Fibroblast of upper back skin (primary cell): ENCODE measurements at places on chromosomes 5 and 9.

- peak; percentile 9 for DNase-seq
Observed at GRCh38 chr5:83434946-83435345, 36.6 kb upstream of the VCAN start.

GRCh38 chr5:125181159-125181558 is 434.7 kb upstream of the ZNF608 start:
- DNase-seq: no peak

- DNase-seq: no peak
Observed at GRCh38 chr5:107118184-107119019, 552.3 kb downstream of the EFNA5 start.

DNA sequence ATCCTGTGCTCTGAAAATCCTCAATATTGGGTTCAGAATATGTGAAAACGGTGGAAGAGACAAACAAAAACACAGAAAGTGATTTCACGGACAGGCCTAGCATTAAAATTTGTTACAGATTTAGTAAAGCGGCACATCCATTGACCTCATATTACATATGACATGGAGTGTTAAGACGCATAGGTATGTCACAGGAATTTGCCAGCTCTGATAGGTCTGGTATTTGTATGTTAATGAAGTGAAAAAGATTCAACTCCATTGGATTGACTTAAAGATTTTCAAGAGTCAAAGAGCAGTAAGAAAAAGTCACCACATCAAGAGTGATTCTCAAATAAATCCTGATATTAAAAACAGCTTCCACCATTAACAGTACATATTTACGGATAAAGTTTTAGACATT is 396.5 kb upstream of the SEMA6A start:
- DNase-seq: no peak

DNA sequence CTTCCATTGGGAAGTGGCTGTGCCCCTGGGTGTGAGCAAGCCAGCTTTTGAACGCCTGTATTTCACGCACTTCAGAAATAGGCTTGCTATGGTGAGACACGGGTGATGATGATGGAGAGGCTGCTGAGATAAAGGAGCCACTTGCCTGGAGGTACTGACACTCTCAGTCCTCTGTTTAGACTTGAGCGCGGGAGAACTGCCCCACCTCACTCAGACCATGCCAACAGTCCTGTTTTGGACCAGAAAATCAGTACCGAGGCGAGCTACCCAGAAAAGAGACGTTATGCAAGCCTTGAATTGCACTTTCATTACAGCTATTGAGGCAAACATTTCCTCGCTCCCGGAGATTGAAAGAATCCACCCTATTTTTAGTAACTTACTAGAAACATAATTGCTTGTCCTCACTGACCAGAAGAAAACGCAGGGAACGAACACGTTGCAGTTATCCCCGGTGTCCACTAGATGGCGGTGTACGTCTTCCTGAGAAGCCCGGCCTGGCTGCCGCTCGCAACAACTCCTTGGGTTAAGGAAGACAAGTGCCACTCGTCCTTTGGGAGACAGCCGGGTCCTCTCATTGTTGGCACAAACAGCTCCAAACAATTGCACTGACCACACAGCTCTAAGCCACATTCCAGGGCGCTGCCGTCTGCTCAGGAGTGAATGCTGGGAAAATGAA is 142.4 kb downstream of the PSAT1 start:
- peak; percentile 89 for DNase-seq

DNA sequence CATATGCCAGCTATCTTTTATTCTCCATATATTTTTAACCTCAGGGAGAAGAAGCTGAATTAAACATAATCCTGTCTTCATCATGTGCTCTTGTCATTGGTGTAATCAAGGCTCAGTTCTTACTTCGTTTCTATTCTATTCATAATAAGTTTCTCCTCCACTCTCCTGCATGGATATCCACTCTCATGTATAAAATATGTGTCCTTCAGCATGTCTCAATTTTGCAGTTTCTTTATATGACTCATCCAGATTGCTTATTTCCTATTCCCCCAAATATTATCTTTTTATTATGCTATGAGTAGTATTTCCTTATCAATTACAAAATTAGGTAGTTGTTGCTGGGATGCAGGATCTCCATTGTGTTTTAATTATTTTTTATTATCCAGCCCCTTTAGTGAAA is 643.7 kb upstream of the ACO1 start:
- DNase-seq: no peak

DNA sequence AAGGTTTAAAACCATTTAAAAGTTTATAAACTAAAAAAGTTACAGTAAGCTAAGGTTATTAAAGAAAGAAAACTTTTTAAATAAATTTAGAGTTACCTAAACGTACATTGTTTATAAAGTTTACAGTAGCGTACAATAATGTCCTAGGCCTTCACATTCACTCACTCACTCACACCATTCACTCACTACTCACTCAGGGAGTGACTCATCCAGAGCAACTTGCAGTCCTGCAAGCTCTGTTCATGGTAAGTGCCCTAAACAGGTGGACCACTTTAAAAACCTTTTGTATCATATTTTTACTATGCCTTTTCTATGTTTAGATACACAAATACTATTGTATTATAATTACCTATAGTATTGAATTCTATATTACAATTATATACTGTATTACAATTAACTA is 190.8 kb upstream of the RASA1 start:
- DNase-seq: peak; percentile 19

GRCh38 chr5:111743988-111744387 is 13.0 kb downstream of the NREP start:
- DNase-seq: peak; percentile 86

GRCh38 chr5:83244516-83244915 is 167.2 kb downstream of the XRCC4 start:
- no peak for DNase-seq

GRCh38 chr9:92499701-92500100 is 17.4 kb upstream of the ASPN start:
- DNase-seq: no peak

- no peak for DNase-seq
Observed at GRCh38 chr5:151001436-151001835, 19.0 kb upstream of the GPX3 start.

GRCh38 chr5:178325679-178326373 is 93.2 kb upstream of the PHYKPL start:
- peak; percentile 30 for DNase-seq

GRCh38 chr5:125634216-125634835 is 788.9 kb upstream of the GRAMD2B start:
- DNase-seq: no peak

DNA sequence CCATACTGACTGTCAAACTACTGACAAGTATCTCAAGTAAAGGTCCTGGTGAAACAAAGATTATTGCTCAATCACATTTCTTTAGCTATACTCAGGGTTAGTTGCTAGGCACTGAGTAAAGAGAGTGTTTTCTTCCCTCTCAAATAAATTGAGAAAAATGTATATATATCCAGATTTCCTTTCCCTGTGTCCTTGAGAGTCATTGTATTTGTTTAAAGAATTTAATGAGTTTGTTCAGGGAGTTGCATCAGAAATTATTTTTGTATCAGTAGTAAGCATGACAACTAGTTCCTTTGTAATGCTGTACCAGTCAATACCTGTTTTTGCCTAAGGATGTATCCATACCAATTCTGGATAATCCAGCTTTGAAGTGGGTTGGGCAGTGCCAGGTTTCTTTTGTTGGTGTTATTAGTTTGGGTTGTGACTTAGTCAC is 3.2 kb upstream of the ANKHD1 start:
- no peak for DNase-seq

- DNase-seq: no peak
Observed at GRCh38 chr5:150557509-150557872, 49.6 kb downstream of the NDST1 start.

GRCh38 chr9:79610791-79611614 is 39.2 kb downstream of the TLE4 start:
- peak; percentile 99 for DNase-seq

DNA sequence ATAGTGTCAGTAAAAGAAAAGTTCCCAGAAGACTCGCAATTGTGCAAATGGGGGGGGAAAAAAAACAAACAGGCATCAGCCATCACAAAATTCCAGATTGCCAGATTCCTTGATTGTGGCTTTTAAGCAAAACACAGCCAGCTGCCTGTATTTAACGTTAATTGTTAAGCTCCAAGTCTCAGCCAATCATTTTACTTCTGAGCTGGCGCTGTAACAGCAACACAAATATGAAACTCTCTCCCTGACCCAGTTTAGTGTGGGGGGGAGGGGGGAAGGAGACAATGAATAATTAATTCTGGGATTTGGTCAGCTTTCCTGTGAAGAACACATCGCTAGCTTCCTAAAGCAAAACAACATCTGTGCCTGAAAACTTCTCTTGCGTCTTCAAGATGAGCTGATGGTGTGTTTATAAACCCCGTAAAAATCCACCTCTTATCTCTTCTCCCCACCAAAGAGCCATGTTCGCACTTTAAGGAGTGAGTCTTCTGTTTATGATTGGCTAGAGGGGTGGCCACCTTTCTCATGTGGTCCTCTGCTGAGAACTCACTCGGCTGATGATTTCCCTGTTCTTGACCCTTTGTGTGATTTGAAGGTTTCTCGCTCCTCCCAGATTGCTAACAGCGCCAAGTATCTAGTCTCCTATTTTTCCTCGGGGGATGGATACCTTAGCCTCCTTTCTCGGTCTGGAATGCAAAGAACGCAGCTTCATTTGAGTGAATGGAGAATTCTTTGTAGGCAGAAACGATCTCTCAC is 160.2 kb upstream of the DAPK1 start:
- peak; percentile 68 for DNase-seq
